ENCODE measurements at places on chromosomes 3 and 15.

DNA sequence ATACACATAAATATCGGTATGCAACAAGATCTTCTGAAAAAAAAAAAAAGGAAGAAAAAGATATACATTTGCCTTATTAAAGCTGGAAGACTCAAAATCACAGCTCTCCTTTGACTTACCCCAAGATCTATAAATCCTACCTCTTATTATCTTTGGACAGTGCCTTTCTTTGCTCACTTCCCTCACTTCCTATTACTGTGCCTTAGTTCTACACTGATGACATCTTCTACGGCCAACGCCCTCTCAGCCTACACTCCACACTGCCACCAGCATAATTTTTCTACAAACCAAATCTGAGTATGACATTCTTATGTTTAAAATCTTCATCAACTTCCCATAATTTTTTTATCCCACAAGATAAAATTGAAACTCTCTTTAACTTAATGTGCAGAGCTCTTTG is 137.1 kb downstream of the VPS13C start:
- no peak for DNase-seq

- DNase-seq = no peak
Observed at GRCh38 chr3:69420781-69421520, 35.1 kb upstream of the FRMD4B start.

- no peak for DNase-seq
Observed at GRCh38 chr3:194051366-194052149, 84.4 kb upstream of the HES1 start.

DNA sequence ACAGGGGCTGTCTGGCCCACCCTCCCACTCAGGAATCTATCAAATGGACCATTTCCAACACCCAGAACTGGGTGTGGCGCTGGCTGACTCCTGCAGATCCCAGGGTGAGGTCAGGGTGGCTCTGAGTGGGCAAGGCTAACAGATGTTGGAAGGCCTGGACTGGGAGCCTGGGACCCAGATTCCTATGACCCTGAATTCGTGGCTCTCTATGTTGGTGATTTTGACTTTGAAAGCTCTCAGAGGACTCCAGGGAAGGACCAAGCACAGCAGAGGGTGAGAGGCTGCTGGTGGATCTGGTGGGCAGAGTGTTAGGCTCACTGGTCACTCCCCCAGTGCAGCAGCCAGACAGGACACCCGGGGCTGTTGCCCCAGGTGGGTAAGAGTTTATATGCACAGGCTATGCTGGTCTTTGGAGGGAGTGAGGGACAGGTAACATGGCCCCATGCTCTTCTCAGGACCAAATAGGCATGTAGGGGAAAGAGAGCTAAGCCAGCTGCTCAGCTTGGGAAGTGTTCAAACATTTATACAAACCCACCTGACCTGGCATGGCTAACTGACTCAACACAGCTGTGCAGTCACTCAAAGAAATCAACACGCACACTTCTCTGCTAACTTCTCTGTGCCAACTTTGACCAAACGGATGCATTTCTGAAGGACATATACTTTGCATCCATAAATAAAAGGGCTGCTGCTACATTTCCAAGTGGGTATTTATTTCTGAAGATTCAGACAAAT is 62.6 kb upstream of the RAB6B start:
- no peak for DNase-seq

Measured in activated T-helper 2 cell treated with anti-CD3 and anti-CD28 coated beads, Interferon-gamma antibody, Interleukin-2, Interleukin-4, amounts not matched to agents 10 μg/mL and 5 μg/mL and 100 μg/mL, durations not matched to agents 14 hours and 24 hours and 36 hours (primary cell).